Activated CD8-positive, alpha-beta memory T cell treated with anti-CD3 and anti-CD28 coated beads, Interleukin-2, amount 10 ng/mL, durations not matched to agents 7 days and 5 days (primary cell): ENCODE measurements at places on chromosomes 6 and 20. TPM values are rescaled to one million over a fixed set of nuclear protein-coding genes. Genes with fewer than 3 reads are reported as not detected.

MEI4 gene
- total RNA-seq = not detected

DDR1 gene
- 4.9 TPM for total RNA-seq

ARG1 gene
- total RNA-seq = not detected

LST1 gene
- 109 TPM for total RNA-seq

EGFL8 gene
- total RNA-seq = 13.1 TPM

ARFGAP1 gene
- total RNA-seq = 79.6 TPM

UBE3D gene
- total RNA-seq = 4.7 TPM

RFX6 gene
- not detected for total RNA-seq

FAM83B gene
- not detected for total RNA-seq
